ENCODE measurements at places on chromosomes 4 and X.

- DNase-seq = no peak
These were observed 507.2 kb downstream of the PABPC4L start for GRCh38 chr4:133694416-133694815.

DNA sequence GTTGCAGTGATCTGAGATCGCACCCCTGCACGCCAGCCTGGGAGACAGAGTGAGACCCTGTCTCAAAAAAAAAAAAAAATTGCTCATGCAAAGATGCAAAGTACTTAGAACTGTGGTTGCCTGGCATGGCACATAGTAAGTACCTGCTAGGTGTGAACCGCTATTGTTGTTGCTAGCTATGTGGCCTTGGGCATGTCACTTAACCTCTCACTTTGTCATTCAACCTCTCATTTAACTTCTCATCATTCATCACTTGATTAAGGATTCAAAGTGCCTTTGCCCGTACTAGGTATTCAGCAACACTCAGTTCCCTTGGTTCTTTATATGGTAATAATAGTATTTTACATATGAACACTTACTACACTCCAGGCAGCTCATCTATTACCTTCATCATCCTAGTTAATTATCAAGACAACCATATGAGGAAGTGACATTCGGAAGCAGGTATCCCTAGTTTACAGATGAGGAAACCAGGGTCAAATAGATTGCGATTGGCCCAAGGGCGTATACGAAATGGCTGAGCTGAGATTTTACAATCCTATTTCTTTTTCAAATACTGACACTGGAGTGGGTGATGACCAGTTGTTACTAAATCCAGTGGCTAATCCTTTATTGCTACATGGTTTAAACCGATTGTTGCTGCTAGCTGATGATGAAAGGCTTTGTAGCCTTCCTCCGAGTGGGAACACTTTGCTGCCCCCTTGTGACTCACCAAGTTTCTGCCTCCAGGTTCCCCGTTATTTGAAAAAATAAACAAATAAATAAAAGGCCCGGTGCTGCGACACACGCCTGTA, 28.8 kb upstream of the SOWAHD start:
- DNase-seq = peak; percentile 28

DNA sequence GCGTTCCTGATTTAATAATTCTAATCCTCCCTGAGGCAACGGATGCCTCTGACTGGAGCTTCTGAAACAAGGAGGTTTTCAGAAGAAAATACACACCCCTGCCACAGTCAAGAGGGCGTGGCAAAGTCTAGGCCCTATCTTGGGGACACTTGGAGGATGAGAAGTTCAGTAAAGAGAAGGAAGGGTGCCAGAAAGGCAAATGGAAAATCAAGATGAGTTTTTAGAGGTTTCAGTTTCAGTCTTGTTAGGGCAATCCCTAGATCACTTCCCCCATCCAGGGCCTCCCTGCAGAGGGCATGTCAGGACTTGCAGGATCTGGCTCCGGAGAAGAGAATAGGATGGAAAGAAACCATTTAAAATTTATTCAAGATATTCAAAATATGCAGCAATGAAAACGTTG, 28.5 kb upstream of the FGF2 start:
- DNase-seq = no peak

- DNase-seq = no peak
These were observed 173.3 kb upstream of the ARHGEF9 start for GRCh38 chrX:63958134-63958865.

DNA sequence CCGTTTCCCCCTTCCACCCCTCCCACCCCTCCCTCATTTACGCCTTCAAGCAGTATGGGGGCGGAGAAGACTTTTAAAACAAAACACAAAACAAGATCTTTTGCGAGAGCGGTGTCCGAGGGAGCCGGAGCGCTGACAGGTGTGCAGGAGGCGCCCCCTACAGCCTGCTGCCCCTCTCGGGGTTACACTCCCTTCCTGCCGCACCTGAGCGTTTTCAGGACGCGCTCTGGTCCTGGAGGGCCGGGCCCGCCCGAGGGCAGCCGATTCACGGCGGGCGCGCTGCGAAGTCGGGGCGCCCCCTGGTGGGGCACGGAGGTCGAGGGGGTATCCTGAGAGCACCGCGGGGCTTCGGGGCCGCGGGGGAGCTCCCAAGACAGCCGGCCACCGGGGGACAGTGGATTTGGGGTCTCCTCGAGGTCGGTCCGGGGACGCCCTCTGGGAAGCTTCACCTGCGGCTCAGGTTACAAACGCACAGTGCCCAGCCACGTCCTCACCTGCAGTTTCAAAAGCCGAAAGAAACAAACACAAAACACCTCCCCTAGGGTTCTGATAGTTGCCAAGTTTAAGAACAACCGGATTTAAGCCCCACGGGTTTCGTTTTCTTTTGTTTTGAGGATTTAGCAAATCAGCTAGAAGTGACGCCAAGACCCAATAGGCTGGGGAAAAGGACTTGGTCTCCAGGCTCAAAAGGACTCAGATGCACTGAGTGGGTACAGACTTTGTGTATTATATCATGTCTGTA, 8.0 kb upstream of the NEUROG2 start:
- DNase-seq = peak; percentile 63

- DNase-seq = no peak
These were observed 369.8 kb downstream of the UNC5C start for GRCh38 chr4:95178938-95179337.

GRCh38 chr4:52548818-52549570, 110.1 kb downstream of the USP46 start:
- no peak for DNase-seq

DNA sequence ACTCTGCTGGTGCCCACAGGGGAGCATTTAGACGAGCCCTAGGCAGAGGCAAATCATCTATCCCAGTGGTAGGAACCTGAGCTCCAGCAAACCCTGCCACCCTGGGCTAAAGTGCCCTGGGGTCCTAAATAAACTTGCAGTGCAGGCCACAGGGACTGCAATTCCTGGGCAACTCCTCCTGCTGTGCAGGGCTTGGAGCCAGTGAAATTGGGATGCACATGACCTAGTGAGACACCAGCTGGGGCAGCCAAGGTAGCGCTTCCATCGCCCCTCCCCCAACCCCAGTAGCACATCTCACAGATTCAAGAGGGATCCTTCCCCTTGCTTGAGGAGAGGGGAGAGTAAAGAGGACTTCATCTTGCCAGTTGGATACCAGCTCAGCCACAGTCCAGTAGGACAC, 44.1 kb downstream of the CHRNA9 start:
- DNase-seq = no peak

DNA sequence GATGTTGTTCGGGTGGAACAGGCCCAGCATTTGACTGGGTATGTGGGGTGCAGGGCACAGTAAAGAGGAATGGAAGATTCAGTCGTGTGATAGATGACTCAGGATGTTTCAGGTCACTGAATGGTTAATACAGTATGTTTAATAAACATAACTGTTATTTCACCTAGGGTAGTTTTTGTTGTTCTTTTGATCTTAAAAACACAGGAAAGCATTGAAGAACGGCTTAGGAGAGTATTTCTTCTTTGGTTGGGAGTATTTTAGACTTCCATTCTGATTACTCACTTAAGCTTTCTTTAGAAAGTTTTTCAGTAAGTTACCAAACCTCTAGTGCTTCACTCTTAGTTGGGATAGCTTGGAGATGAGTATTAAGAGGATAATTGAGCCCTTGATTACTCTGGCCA, 62.3 kb downstream of the STAG2 start:
- no peak for DNase-seq

GRCh38 chr4:9952415-9952950, 68.8 kb downstream of the SLC2A9 start:
- DNase-seq = no peak

DNA sequence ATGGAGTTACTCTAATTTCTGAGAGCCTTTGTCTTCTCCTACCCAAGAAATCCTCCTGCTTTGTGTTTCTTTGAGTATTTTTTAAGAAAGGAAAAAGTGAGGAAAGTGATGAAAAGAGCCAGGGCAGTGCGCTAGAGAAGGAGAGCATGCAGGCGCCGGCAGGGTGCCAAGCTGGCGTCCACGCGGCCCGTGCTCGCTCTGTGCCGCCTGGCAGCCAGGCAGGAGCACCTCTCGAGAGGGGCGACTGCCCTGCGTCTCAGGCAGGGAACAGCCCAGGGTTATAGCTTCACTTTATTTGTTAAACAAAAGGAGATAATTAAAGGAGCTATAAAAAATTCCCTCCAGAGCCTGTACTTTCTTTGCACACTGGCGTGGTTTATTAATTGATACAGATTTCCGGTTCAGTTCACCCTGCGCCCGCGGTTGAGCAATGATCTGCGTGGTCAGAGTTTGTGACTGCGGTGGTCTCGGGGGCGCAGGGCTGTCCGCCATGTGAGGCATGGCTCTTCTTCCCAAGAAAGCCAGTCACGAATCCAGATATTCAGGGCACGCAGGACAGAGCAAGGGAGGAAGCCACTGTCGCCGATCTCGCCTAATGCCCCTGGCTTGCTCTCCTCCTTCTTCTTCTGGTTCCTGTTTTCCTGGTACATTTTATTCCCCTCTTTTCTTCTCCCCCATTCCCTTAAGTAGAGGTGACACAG, 110.8 kb upstream of the PAQR3 start:
- no peak for DNase-seq

DNA sequence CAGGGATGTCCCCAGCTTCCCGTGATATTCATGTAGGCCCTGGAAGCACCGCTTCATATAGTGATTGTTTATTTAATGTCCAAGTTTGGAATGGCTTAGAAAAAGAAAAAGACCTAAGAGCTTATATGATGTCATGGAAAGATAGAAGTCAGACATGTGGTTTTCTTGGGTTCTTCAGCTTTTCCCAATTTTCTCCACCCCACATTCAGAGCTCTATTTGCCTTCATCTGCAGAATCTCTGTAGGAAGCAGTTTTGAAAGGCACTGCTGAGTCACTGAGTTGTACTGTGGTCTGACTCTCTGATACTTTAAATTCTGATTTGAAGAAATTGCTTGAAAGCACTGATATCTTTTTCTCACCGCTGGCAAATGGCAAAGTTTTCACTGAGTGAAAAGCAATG, 120.6 kb upstream of the EDNRA start:
- no peak for DNase-seq

DNA sequence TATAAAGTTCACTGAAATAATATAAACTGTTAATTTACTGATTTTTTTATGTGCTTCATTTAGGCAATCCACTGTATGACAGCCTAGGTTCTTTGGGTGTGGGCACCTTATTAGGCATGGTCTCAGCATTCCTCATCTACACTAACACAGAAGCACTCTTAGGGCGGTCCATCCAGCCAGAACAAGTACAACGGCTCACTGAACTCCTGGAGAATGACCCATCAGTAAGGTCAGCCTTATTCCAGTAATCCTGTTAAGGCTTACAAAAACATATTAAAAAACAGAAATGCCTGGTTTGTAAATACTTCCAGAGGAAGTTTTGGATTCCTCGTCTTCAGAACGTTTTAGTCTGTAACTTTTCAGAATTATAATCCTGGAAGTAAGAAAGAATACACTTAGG, 80.1 kb downstream of the SLC30A9 start:
- no peak for DNase-seq

DNA sequence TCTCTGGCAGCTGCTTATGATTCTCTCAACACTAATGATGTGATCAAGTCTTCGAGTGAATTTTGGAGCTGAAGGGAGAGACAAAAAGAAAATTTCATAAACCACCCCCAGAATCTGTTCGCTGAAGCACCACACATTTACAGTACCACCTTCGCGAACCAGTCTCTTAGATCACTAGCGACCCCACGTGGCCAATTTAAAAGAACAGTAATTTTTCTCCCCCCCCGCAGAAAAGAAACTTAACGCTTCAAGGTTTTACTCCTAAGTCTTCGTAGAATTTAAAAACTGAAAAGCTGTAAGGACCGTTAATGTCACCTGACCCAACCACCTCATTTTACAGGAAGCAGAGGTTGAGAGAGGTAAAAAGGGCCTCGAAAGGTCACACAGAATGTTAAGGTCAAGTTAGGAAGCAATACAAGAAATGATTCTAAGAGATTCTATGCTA, 187.5 kb downstream of the QDPR start:
- peak; percentile 33 for DNase-seq

- DNase-seq = no peak
These were observed 331 bp downstream of the SETD7 start for GRCh38 chr4:139555705-139556070.

All from stimulated activated CD4-positive, alpha-beta T cell treated with anti-CD3 and anti-CD28 coated beads, Interleukin-1b, Interleukin-23, amount 100 ng/mL, for 24 hours (primary cell).